ENCODE measurements at places on chromosomes 2 and 18.

GRCh38 chr2:172233987-172234715 is 131.5 kb upstream of the DLX2 start:
- DNase-seq, result no peak

GRCh38 chr2:71671895-71672825 is 218.8 kb downstream of the DYSF start:
- peak; percentile 58 for DNase-seq

DNA sequence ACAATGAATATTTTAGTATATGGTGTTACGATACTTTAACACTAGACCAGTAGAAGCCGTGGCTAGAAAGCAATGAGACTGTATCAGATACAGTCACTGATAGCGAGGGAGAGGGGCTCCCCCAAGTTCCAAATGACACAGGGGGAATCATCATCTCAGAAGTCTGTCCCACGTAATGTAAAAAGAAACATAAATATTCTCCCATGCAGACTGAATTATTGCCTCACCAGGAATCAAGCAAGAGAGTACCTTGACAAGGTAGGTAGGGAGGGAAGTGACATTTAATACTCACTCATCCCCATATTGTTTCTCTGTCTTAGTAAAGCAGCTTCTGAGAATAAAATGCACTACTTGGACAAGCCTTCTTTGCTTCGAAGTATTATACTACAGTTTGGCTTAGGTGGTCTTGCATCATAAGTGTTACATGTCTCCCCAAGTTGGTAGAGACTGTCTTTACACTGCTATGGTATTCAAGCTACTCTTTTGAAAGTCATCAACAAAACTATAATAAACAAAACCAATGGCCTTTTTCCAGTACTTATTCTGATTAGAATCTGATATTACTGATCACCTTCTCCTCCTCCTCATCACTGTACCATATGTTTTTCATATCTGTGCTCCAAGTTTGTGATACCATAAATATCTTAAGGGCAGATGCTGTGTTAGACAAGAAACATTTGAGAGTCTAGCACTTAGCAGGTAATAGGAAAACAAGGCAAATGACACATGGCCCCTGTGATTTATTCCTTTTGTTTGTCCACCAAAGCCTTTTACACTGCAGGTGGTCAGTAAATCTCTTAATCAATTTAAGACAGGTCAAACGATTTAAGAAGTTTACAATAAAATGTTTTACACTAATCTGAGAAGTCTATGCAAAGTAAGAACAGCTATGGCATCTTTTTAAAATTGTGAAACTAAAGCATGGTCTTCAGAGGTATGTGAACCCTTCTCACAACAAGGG is 2.7 kb downstream of the LAPTM4A start:
- no peak for DNase-seq

- DNase-seq, result no peak
These were observed 71.5 kb upstream of the LHCGR start for GRCh38 chr2:48826986-48827385.

DNA sequence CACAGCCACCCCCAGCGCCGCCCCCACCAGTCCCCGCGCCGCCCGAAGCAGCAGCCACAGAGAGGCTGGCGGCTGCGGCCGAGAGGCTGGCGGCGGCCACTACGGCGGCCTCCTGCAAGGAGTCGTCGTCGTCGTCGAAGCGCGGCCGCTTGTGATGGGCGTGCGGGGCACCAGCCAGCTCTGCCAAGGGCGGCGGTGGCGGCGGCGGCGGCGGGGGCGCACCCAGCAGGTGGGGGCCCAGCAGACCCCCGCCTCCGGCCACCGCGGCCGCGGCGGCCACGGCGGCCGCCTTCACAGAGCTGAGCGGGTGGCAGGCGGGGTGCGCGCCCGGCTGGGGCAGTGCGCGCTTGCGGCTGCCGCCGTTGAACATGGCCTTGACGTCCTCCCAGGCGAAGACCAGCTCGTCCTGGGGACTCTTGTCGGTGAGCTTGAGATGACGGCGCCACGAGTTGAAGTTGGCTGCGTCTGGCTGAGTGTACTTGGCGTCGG is 3.3 kb downstream of the SKOR2 start:
- no peak for DNase-seq
